Dorsolateral prefrontal cortex (tissue), 122 donors: ENCODE measurements at places on chromosomes 6 and 20.

DNA sequence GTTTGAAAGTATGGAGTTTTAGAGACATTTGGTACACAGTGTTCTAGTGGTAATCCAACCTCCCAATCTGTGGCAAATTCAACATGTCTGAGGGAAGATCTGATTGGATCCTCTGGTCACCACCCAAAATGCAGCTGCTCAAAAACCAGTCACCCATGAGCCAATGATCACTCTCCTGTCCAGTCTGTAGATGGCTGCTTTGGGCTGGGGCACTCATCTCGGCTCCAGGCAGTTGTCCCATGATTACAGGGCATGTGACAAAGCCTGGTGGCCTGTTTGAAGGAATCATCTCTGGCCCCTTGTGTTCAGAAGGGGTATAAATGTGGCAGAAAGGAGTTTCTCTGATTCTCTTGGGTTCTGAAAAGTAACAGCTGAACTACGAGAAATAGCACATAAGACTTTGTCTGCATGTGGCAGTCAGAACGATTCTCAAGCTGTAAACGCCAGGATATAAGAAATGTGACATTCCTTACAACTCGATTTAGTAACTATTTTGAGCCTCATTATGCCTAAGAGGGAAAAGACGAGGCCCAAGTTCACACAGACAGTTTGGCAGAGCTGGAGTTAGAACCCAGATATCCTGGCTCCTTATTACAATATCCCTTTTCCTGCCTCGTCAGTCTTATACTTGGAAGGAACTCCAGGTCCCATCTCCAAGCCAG, 3.9 kb upstream of the C20orf202 start:
- no peak for DNase-seq

GRCh38 chr20:19407736-19408135, 195.3 kb downstream of the SLC24A3 start:
- no peak for DNase-seq

DNA sequence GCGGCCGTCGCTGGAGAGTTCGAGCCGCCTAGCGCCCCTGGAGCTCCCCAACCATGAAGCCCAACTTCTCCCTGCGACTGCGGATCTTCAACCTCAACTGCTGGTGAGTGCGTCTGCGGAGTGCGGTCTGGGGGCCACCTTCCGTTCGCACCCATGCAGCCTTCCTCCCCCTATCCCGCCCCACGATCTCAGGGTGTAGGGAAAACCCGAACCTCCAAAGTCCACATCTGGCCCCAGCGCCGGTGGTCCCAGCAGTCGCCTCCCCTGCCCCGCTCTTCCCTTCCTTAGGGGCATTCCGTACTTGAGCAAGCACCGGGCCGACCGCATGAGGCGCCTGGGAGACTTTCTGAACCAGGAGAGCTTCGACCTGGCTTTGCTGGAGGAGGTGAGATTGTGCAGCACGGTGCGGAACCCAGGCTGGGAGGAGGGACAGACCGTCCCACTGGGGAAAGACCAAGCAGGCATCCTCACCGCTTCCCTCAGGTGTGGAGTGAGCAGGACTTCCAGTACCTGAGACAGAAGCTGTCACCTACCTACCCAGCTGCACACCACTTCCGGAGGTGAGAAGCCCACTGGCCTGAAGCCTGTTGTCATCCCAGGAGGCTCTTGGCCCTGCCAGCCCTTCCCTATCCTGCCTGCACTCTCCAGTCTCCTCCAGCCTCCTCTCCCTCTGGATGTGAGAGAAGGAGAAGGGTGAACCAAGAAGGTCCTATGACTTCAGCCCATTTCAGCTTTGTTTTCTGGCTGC, 719 bp downstream of the SMPD2 start:
- no peak for DNase-seq

GRCh38 chr6:9628819-9629218, 786.1 kb downstream of the TFAP2A start:
- no peak for DNase-seq
